Lung (tissue), 17 donors: ENCODE measurements at places on chromosomes 13 and 19. TPM values are rescaled to one million over a fixed set of nuclear protein-coding genes. Genes with fewer than 3 reads are reported as not detected.

ZNF724 gene
- 3.4 TPM for total RNA-seq

LILRB2 gene
- 9.1 TPM for total RNA-seq

KLK6 gene
- not detected for total RNA-seq

SPACA4 gene
- not detected for total RNA-seq

ITM2B gene
- 492 TPM for total RNA-seq

CCDC169 gene
- 1.4 TPM for total RNA-seq

COL4A2 gene
- total RNA-seq = 414 TPM

TPTE2 gene
- not detected for total RNA-seq

VAV1 gene
- 28.4 TPM for total RNA-seq

SULT2A1 gene
- not detected for total RNA-seq

DNA sequence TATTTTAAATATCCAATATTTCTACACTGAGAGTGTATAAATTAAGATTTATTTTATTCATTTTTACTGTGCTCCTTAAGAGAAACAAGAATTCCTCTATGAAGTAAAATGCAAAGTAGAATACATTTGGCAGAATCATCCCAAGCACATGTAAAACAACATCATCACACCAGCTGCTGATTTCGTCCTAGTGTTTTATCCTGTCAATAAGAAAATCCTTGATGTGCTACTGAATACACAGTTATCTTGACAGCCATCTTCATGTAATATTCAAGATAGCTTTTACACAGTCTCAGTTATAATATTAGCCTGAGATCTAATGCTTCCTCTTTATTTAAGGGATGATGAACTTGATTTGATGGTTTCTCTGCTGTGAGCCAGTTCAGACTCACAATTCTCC is 282.4 kb downstream of the MZT1 start:
- no peak for DNase-seq
- no peak overlapping the region for H3K27ac ChIP-seq
- no peaks in the 10 kb centered on the region for H3K36me3 ChIP-seq
- no peaks in the 10 kb centered on the region for H3K27me3 ChIP-seq
- H3K4me3 ChIP-seq = no peak overlapping the region
- H3K4me1 ChIP-seq = no peaks in the 10 kb centered on the region

GRCh38 chr19:15166700-15167099 is 34.1 kb downstream of the NOTCH3 start:
- H3K4me1 ChIP-seq = no peaks in the 10 kb centered on the region
- no peak for DNase-seq
- no peak overlapping the region for H3K27ac ChIP-seq

GRCh38 chr19:46499692-46500091 is 4.0 kb upstream of the PNMA8B start:
- no peak overlapping the region for H3K4me3 ChIP-seq
- peaks cover 6% of the 10 kb centered on the region for H3K4me1 ChIP-seq
- no peak for DNase-seq
- H3K27me3 ChIP-seq = no peaks in the 10 kb centered on the region

GRCh38 chr19:1526979-1527649 is 3.2 kb downstream of the PLK5 start:
- H3K4me3 ChIP-seq = no peak overlapping the region
- peaks cover 30% of the 10 kb centered on the region for H3K27me3 ChIP-seq
- peaks cover 6% of the 10 kb centered on the region for H3K4me1 ChIP-seq
- H3K36me3 ChIP-seq = no peaks in the 10 kb centered on the region

DNA sequence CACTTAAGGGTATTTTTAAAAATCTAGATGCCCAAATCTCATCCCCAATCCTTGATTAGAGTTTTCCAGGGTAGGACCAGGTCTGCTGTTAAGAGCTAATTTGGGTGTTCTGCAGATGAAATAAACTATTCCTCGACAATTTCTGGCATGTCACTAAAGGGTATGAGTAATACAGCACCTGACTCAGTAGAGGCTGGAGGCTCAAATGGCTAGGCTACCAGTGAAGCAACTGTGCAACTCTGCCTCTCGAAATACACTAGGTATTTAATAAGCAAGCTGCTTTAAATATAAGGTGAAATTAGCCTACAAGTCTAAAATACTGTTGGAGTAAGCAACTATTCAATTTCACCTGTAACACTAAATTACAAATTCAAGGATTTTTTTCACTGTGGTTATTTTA is 1.5 kb downstream of the RNF6 start:
- H3K36me3 ChIP-seq = peaks cover 6% of the 10 kb centered on the region
- no peak overlapping the region for H3K4me3 ChIP-seq
- H3K27me3 ChIP-seq = no peaks in the 10 kb centered on the region
- no peak overlapping the region for H3K27ac ChIP-seq
- DNase-seq = no peak

- DNase-seq = no peak
- H3K27me3 ChIP-seq = no peaks in the 10 kb centered on the region
- no peaks in the 10 kb centered on the region for H3K36me3 ChIP-seq
- H3K27ac ChIP-seq = no peak overlapping the region
- no peak overlapping the region for H3K4me3 ChIP-seq
- no peaks in the 10 kb centered on the region for H3K4me1 ChIP-seq
Measured at GRCh38 chr13:59562924-59563323, 600.8 kb downstream of the DIAPH3 start.

- no peaks in the 10 kb centered on the region for H3K36me3 ChIP-seq
- H3K4me3 ChIP-seq = no peak overlapping the region
- H3K27ac ChIP-seq = no peak overlapping the region
- peaks cover 24% of the 10 kb centered on the region for H3K4me1 ChIP-seq
Measured at GRCh38 chr19:17716309-17716929, 2.9 kb upstream of the MAP1S start.

DNA sequence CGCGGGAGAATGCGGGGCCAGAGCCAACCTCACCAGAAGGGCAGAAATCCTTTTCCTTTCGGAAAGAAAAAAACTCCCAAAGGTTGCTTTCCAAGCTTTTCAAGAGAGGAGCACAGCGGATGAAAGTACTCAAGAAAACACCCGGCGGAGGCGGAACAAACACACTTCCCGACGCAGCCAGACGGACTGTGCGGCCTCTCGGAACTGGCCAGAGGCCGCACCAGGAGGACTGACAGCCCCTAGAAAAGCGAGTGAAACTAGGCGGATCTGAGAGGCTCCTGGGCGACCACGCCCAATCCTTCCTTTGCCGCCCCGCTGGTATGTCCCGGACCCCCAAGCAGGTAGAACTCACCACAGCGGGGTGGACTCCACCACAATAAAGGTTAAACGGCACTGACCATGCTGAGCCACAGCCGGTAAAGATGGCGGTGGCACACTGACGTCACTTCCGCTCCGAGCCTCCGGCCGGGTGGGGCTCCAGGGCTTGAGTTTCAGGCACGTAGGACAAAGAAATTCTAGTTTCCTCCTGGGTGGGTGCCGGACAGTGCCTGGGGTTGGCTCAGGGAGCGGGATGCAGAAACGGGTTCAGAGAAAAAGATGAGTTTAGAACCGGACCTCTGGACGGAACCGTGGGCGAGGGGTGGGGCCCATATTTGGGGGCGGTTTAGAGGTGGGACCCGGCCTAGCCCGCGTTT is at the start of gene ZNF562:
Gene ZNF562, minus strand, starts transcription at position 438 of the 695 bp plus-strand sequence. CDS start 14,356 bp downstream, outside the sequence.
- H3K27ac ChIP-seq = peak within 1 kb of the TSS; percentile 91
- DNase-seq = peak; percentile 95
- peak within 1 kb of the TSS; percentile 72 for H3K4me3 ChIP-seq
- peaks cover 1% of the 10 kb centered on the region for H3K4me1 ChIP-seq
- no peaks in the 10 kb centered on the region for H3K27me3 ChIP-seq
- peaks cover 4% of the 10 kb centered on the region for H3K36me3 ChIP-seq

- H3K27me3 ChIP-seq = no peaks in the 10 kb centered on the region
- H3K4me1 ChIP-seq = no peaks in the 10 kb centered on the region
- H3K4me3 ChIP-seq = no peak overlapping the region
Measured at GRCh38 chr13:71801781-71802180, 65.2 kb downstream of the DACH1 start.

DNA sequence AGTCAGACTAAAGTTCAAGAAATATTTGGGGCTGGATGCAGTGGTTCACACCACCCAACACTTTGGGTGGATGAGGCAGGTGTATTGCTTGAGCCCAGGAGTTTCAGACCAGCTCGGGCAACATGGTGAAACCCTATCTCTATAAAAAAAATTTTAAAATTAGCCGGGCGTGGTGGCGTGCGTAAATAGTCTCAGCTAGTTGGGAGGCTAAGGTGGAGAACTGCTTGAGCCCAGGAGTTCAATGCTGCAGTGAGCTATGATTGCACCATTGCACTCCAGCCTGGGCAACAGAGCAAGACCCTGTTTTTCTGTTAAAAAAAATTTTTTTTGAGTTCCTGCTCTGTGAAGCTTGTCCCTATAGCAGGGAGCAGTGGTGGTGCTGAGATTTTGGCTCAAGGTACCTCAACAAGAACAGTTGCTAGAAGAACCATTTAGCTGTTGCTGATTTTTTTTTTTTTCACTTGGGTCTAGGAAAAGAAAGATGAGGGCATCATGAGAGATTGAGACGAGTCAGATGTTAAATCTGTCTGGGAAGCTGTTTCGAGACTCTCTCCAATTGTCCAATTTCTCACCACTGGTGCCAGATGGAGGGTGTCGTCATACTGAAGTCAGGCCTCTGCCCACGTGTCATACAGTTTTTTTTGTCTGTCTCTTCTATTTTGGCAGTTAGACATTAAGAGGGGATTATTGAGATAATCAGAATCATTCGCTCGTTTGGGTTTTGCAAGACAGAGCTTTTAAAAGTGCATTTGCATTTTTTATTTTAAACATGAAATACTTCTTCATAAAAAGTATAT is 3.7 kb downstream of the SLC25A42 start:
- H3K27me3 ChIP-seq = no peaks in the 10 kb centered on the region
- no peaks in the 10 kb centered on the region for H3K36me3 ChIP-seq
- DNase-seq = no peak
- H3K27ac ChIP-seq = no peak overlapping the region
- H3K4me1 ChIP-seq = peaks cover 10% of the 10 kb centered on the region
- H3K4me3 ChIP-seq = no peak overlapping the region

GRCh38 chr13:48138270-48138669 is 43.4 kb upstream of the MED4 start:
- no peak overlapping the region for H3K27ac ChIP-seq
- no peak for DNase-seq
- no peak overlapping the region for H3K4me3 ChIP-seq
- H3K36me3 ChIP-seq = no peaks in the 10 kb centered on the region
- H3K27me3 ChIP-seq = no peaks in the 10 kb centered on the region

GRCh38 chr13:27666951-27667350 is 45.3 kb downstream of the POLR1D start:
- peaks cover 15% of the 10 kb centered on the region for H3K4me1 ChIP-seq
- no peak overlapping the region for H3K27ac ChIP-seq
- no peak for DNase-seq
- H3K4me3 ChIP-seq = no peak overlapping the region
- no peaks in the 10 kb centered on the region for H3K27me3 ChIP-seq

- no peaks in the 10 kb centered on the region for H3K36me3 ChIP-seq
- no peak overlapping the region for H3K27ac ChIP-seq
- no peak overlapping the region for H3K4me3 ChIP-seq
- no peak for DNase-seq
- peaks cover 4% of the 10 kb centered on the region for H3K27me3 ChIP-seq
Measured at GRCh38 chr19:34835631-34836351, 62.8 kb upstream of the ZNF599 start.

GRCh38 chr19:53868892-53869804 is 1.5 kb downstream of the MYADM start:
- peaks cover 5% of the 10 kb centered on the region for H3K36me3 ChIP-seq
- peak overlapping the region; percentile 71 for H3K4me3 ChIP-seq
- peak; percentile 94 for DNase-seq
- peak overlapping the region; percentile 97 for H3K27ac ChIP-seq

DNA sequence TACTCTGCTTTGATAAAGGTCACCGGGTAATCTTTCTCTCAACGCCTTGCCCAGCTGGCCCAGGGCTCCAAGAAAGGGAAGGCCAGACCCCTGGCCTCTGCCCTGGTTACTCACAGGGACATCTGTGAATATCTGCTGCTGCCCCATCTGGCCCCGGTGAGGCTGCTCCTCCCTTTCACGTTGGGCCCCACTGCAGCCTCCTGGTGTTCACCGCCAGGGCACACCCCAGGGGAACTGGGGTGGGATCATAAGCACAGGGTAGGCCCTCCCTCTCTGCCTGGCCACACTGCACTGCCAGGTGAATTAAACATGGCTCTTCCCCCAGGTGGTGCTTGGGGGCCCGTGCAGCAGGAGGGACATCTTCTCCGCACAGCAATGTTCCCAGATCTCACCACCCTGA is 12.7 kb downstream of the LAIR1 start:
- H3K4me3 ChIP-seq = no peak overlapping the region
- no peaks in the 10 kb centered on the region for H3K4me1 ChIP-seq
- no peak for DNase-seq
- no peak overlapping the region for H3K27ac ChIP-seq
- H3K36me3 ChIP-seq = no peaks in the 10 kb centered on the region
- H3K27me3 ChIP-seq = no peaks in the 10 kb centered on the region

GRCh38 chr19:5287066-5287465 is 53.5 kb downstream of the PTPRS start:
- H3K4me3 ChIP-seq = no peak overlapping the region
- DNase-seq = no peak
- H3K4me1 ChIP-seq = peaks cover 7% of the 10 kb centered on the region
- no peak overlapping the region for H3K27ac ChIP-seq

GRCh38 chr13:74920920-74921319 is 561.0 kb downstream of the TBC1D4 start:
- H3K4me1 ChIP-seq = no peaks in the 10 kb centered on the region
- H3K27me3 ChIP-seq = no peaks in the 10 kb centered on the region
- no peak overlapping the region for H3K4me3 ChIP-seq
- no peak overlapping the region for H3K27ac ChIP-seq

- no peak overlapping the region for H3K27ac ChIP-seq
- H3K27me3 ChIP-seq = peaks cover 2% of the 10 kb centered on the region
- DNase-seq = peak; percentile 58
- peaks cover 7% of the 10 kb centered on the region for H3K4me1 ChIP-seq
- peak overlapping the region; percentile 47 for H3K4me3 ChIP-seq
Measured at GRCh38 chr19:54162241-54162805, 2.8 kb upstream of the LENG1 start.

DNA sequence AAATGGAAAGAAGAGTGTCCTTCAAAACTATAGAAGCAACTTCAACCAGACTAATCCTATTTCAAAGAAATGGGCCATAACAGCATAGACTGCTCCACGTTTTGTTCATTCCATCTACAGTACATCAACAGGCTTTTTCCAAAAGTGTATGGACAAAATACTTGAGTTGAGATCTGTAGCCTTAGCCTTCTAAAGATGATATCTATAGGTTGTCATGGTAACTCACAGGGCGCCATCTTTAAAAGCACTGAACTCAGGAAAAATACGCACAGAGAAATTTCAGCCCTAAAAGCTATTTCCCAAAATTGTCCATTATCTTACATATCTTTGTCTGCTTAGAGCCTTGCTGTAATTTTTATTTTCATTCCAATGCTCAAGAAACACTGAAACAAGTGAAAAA is 439.4 kb upstream of the NBEA start:
- H3K4me1 ChIP-seq = no peaks in the 10 kb centered on the region
- H3K36me3 ChIP-seq = no peaks in the 10 kb centered on the region
- no peak for DNase-seq
